ENCODE measurements at places on chromosomes 12 and 14.

GRCh38 chr14:65287264-65288131, 125.0 kb upstream of the FUT8 start:
- DNase-seq: no peak

DNA sequence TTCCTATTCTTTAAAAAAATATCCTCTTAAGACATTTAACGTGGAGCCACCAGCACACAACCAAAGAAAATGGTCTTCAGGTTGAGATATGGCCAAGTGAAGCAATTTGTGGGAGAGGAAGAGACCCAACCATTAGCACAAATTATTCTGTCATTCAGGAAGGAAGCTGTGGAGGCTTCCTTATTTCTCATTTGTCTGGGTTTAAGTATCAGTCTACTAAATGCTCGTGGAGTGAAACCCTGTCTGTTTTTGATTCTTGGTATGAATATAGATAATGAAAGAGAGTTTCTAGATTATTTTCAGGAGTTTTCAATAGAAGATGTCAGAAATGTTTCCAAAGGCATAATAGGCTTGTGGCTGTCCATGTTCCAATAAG, 125.1 kb downstream of the GPR65 start:
- no peak for DNase-seq

DNA sequence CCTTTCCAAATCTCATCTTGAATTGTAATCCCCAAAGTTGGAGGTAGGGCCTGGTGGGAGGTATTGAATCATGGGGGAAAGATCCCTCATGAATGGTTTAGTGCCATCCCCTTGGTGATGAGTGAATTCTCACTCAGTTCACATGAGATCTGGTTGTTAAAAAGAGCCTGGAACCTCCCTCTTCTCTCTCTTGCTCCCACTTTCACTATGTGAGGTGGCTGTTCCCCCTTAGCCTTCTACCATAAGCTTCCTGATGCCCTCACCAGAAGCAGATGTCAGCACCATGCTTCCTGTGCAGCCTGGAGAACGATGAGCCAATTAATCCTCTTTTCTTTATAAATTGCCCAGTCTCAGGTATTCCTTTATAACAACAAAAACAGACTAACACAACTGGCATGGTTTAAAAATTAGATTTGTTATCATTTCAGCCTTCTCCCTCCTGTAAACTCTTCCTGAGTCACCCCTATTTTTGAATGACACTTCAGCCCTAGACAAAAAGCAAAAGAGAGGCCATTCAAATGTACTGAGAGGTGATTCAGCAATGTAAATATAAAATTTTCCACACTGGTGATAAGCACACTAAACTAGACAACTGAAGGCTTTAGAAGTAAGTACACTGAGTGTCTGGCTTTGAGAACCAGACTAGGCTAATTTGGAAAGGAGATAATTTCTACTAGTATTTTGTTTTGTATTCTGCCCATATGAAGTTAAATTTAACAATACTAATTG, 212.1 kb upstream of the ABCD2 start:
- no peak for DNase-seq

DNA sequence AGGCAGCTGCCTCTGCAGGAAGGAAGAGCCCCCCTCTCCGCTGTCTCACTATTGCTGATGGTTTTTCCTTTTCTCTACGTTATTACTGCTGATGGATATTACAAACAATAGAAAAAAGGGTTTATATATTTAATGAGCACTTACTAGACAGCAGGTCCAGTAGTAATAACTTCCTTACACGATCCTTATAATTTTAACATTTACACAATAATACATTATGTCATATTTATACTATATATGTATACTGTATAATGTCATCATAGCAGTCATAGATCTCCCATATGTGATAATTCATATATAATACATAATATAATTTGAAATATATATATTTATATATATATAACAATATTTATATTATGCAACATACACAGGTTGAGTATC, 92.4 kb downstream of the KSR2 start:
- no peak for DNase-seq

DNA sequence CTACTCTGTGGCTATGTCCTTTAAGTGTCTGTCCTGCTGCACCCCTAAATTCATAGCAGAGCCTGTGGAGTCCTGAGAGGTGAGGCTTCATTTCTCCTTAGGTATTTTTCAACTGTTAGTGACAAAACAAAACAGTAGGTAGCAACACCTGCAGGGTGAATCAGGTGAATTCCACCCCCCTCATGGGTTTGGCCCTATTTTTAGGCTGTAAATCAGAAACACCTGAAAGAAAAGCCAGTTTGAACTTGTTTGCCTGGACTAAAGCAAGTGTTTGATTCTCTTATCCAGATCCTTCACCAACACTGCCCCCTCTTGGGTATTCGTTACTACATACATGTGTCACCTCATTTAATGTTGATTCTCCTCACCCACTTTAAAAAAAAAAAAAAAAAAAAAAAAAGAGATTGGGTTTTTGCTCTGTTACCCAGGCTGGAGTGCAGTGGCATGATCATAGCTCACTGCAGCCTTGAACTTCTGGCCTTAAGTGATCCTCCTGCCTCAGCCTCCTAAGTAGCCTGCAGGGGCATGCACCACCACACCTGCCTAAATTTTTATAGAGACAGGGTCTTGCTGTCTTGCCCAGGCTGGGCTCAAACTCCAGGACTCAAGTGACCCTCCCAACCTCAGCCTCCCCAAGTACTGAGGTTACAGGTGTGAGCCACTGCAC, 10.3 kb downstream of the TBPL2 start:
- DNase-seq: no peak

GRCh38 chr14:63267171-63267570, 51.6 kb downstream of the GPHB5 start:
- DNase-seq: no peak

GRCh38 chr12:27524839-27525753, 1.1 kb downstream of the PPFIBP1 start:
- no peak for DNase-seq

- no peak for DNase-seq
Observed at GRCh38 chr12:123478762-123479161, 20.8 kb downstream of the SNRNP35 start.

DNA sequence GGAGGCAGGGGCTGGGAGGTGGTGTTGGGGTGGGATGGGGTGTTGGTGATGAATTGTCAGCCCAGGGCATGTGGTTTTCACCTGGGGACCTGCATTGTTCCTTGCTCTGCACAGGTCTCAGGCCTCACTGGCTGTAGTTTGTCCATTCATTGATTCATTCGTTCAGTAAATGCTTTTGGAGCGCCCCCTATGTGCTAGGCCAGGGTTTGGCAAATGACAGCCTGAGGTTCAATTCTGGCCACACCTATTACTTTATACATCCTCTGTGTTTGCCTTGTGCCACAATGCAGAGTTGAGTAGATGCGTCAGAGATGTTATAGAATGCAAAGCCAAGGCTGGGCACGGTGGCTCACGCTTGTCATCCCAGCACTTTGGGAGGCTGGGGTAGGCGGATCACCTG, 4.7 kb downstream of the ADCK1 start:
- no peak for DNase-seq

- no peak for DNase-seq
Observed at GRCh38 chr12:115770643-115771042, 506.9 kb downstream of the MED13L start.

GRCh38 chr12:3123729-3124128, 46.5 kb downstream of the TSPAN9 start:
- no peak for DNase-seq

- DNase-seq: no peak
Observed at GRCh38 chr12:53976172-53976822, 1.5 kb upstream of the HOTAIR start.

GRCh38 chr12:112140728-112141127, 15.4 kb downstream of the TRAFD1 start:
- DNase-seq: no peak

GRCh38 chr12:27970401-27971120, 2.0 kb downstream of the PTHLH start:
- DNase-seq: no peak

DNA sequence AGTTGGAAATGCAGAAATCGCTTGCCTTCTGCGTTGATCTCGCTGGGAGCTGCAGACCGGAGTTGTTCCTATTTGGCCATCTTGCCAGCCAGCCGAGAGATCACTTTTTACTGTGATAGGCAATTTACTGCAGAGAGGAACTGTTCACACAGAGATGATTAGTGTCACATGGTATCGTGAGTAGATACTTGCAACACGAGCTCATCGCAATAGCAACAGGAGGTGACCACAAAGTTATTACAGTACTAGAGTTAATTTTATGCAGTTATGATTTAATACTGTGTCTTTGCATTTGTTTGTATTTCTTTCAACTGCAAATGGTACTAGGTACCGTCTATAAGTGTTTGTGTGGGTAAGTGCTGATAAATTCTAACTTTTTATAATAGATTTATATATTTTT, 27.8 kb downstream of the NOPCHAP1 start:
- DNase-seq: no peak

- no peak for DNase-seq
Observed at GRCh38 chr12:50665609-50666008, 98.3 kb upstream of the ATF1 start.

DNA sequence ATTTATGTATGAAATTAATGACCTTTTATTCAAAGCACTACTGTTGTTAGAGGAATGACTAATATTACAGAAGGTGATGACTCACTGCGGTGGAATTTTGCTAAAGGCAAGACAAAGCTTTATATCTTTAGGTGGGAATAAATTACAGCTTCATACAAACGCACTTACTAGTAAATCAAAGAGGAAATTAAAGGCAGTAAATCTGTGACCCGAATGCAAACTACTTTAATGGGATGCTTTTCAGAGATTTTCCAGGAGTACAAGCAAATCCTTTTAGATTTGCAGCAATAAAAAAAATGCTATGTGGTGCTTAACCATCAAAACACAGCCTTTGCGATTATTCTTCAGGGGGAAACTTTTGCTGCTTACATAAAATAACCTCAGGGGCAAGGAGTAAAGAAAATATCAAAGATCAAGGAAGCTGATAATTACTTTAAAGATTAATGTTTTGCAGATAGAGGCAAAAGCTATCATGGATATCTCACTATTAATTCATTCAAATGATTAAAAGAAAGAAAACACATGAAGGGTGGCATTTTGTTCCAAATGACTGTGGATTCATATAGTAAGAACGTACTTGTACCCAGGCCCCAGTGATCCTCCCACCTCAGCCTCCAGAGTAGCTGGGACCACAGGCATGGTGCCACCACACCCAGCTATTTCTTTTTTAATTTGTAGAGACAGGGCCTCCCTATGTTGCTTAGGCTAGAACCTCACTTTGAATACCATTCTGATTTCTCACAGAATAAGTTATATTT, 98.9 kb downstream of the DENND5B start:
- peak; percentile 10 for DNase-seq
